RKO (cell line): ENCODE measurements at places on chromosomes 5 and 9.
A peak's percentile ranks its signal among the peaks of the same experiment; 100 is the strongest.

DNA sequence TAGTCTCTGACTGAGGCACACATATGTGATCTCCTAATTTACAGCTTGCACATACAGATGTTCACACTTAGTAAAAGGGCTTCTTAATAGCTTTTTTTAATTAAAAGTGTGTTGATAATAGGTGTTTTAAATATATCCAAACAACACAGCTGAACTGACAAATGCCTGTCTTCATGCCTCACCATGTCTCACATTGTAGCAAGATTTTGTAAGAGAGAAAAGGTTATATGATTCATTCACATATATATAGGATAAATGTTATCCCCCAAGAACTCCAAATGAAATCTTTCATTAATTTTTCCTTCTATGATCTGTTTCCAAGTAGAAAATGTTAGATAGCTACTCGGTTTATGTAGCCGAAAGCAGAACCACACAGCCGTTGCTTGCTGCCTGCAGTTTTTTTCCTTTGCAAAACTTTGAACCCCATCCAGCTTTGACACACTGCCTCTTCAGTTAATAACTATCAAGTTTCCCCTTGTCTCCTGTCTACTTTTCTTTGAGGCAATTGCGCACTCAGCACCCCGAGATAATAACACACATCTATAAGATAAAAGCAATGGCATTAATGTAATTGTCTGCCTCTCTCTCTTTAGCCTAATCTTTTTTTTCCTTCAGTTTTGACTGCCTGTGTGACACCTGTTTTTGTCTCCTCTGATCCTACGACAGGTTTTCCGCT, 299.2 kb downstream of the BNC2 start:
- no peak for DNase-seq

GRCh38 chr9:135724186-135724787, 22.3 kb downstream of the KCNT1 start:
- DNase-seq: no peak

DNA sequence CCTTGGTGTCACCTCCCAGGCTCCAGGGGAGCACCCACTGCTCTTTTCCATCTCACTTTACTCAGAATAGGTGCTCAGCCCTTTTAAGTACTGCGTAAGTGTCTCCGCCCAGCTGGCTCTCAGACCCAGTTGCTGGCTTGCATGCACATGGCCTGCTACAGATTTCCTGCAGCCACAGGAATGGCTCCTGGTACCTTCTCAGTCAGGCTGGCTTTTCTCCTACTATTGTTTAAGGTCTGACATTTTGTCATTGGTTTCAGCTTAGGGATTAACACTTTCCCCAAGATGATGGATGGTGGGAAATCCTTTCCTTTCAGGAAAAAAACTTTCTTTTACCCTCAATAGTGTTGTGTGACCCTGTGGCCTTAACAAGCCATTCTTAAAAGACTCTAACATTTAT, 1652.3 kb upstream of the WWC1 start:
- no peak for DNase-seq

- peak; percentile 45 for DNase-seq
Observed at GRCh38 chr9:127021664-127022363, 100.6 kb downstream of the ANGPTL2 start.

DNA sequence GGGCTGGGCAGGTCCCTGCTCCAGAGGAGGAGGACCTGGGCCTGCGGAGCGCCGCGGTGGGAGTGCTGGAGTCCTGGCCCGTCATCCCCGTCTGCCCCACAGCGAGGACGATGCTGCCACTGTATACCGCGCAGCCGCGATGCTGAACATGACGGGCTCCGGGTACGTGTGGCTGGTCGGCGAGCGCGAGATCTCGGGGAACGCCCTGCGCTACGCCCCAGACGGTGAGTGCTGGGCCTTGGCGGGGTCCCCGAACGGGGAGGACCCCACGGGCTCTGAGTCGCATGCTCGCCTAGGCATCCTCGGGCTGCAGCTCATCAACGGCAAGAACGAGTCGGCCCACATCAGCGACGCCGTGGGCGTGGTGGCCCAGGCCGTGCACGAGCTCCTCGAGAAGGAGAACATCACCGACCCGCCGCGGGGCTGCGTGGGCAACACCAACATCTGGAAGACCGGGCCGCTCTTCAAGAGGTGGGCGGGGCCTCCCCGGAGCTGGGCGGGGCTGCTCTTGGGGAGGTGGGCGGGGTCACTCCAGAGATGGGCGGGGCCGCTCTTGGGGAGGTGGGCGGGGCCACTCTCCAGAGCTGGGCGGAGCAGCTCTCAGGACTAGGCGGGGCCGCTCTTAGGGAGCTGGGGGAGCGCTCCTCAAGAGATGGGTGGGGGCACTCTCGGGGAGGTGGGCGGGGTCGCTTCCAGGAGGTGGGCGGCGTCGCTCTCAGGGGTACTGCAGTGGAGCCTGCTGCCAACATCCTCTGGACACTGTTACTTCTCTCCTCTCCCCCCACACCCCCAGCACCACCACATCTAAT, 13.1 kb downstream of the LRRC26 start:
- no peak for DNase-seq

DNA sequence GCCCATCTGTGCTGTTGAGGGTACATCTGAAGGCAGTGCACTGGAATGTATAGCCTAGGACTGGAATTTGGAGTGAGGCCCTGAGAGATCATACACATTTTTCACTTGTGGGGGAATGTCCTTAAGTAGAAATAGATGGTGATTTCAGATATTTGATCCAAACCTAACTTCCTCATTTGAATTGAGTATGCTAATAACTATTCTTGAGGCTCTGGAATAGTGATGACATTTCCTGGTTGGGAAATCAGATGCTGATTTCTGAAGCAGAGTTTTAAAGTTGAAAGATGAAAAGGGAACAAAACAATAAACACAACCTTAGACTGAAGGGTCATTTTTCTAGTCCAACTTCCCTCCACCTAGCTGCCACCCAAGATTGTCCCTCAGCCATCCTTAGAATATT, 163.0 kb upstream of the CCDC152 start:
- DNase-seq: no peak

- DNase-seq: no peak
Observed at GRCh38 chr5:6188344-6188743, 190.0 kb downstream of the MED10 start.

GRCh38 chr5:6483880-6484382, 35.3 kb downstream of the UBE2QL1 start:
- DNase-seq: no peak

DNA sequence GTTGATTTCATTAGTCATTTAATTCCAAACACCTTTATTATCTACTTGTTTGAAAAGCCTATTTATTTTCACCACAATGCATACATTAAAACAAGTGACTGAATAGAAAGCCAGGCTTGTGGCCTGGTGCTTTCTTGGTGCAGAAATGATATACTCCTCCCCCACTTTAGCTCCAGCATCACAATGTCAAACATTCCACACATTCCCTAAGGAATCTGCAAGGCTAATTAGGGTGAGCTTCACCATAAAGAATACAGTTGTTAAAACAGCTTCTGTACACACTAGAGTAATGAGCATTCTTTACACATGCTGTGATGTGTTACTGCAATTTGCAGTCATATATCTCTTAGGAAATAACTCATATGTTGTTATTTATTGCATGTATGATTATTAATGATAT, 705.7 kb downstream of the CETN3 start:
- no peak for DNase-seq

DNA sequence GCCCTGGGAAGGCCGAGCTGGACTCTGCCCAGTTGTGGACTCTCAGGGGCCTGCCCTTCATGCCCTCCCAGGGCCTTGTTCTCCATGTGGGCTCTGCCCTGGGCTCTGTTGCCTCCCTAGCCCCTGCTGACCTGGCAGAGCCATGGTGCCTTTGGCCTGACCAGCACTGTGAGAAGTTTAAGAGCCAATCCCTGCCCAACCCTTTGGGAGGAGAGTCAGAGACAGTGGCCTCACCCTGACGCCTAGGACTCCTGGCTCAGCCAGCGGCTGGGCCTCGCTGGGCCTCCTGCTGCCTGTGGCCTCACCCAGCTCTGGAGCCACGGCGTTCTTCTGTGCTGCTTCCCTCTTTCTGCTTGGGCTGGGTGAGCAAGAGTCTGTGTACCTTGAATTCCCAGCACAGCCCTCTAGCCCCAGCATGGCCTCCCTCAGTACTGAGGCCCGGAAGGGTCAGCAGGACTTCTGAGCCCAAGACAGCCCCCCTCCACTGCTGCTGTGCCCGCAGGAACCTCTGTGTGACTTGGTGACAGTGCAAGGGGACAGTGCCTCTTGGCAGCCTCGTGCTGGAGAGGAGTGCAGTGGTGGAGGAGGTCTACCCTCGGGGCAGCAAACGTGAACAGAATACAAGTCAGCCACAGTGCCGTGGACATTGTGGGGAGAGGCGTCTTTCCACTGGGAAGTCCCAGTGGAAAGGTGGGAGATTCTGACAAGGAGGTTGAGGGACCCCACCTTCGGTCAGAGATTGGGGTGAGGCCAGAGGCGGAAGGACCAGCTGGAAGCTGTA, 97.4 kb downstream of the CACNA1B start:
- DNase-seq: no peak

DNA sequence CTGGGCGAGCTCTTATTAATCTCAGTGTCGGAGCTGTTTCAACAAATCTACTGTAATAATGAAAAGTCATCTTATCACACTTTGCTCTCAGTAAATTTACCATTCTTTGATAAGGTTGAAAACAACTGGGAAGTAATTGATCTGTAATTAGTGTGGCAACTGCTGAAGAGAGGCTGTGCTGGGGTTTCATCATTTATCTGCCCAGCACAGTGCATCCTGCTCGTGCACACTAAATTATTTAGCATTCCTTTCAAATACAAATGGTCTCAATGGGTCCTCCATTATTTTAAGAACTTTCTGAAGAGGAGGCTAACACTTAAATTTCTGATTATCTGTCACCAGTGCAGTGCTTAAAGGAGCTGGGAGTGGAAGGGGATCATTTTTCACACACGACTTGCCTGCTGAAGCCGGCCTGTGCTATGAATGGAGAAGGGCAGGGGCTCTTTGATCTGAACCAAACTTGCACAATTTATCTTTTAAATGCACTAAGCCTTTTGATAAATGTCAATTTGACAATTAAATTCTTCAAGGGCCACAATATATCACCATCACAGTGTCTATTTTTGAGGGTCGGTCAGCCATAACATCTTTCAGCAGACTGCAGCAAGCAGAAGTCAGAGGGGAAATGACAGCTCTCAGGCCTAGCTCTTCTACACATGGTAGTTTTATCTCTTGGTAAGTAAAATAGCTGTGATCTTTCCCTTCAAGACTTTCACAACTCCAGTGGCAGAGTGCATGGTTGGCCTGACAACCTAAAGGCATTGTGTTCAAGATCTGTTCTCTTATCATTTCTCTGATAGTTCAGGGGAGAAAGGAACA, 106.4 kb upstream of the EFNA5 start:
- no peak for DNase-seq

GRCh38 chr5:72559866-72560766, 52.9 kb upstream of the ZNF366 start:
- DNase-seq: no peak

DNA sequence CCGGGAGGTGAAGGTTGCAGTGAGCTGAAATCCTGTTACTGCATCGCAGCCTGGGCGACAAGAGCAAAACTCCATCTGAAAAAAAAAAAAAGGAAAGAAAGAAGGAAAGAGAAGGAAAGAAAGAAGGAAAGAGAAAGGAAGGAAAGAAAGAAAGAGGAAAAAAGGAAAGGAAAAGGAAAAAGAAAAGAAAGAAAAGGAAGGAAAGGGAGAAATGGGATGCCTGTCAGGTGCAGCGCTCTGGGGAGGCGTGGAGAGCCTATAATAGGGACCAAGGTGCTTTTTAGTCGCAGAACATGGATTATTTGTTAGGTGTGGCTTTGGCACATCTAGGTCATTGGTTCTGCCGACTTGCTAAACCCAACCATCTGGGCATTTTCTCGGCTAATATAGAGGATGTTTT, 17.9 kb downstream of the EXOSC2 start:
- no peak for DNase-seq

- DNase-seq: no peak
Observed at GRCh38 chr5:56095579-56096102, 100.9 kb upstream of the IL6ST start.

- no peak for DNase-seq
Observed at GRCh38 chr5:110512266-110512665, 214.2 kb downstream of the TMEM232 start.

- DNase-seq: no peak
Observed at GRCh38 chr5:61551637-61552313, 219.7 kb downstream of the ZSWIM6 start.

DNA sequence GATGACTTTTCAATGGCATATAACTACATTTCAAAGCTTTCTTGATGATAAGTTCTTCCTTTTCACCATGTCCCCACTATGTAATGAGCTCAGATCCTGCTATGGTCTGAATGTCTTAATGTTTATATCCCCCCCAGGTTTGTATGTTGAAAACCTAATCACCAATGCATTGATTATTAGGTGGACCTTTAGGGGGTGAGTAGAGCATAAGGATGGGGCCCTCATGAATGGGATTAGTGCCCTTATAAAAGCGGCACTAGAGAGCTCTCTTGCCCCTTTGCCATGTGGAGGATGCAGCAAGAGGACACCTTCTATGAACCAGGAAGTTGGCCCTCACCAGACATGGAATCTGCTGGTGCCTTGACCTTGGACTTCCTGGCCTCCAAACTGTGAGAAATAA, 316.8 kb downstream of the ARHGEF28 start:
- DNase-seq: no peak

DNA sequence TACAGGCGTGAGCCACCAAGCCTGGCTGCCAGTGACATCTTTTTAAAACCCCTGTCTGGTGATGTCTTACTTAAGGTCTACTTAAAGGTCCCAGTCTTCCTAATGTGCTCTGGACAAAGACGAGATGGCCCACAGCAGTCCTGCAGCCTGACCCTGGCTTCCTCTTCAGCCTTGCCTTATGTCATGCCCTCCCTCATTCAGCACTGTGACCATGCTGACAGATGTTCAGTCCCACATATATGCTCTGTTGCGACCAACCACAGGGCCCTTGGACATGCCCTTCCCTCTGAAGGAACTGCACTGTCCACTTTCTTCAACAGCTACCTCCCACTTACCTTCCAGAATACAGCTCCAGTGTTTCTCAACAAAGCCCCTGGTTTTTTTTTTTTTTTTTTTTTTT, 172.8 kb upstream of the PANK3 start:
- no peak for DNase-seq

DNA sequence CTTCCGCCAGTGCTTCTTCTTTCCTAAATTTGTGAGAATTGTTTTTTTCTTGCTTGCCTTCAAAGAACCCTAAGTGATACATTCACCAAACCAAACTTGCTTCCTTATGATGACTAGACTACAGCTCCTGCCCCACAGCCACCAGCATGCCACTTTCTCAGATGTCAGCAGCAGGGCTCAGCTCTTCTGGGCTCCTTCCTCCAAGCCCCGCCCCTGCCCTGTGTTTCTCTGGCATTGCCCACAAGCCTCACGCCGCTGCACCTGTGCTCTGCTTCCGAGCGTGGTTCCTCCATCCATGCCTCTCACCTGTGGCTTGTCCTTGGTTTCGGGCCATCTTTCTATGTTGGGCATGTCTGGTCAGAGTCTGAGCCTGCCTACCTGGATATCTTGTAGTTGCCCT, 10.6 kb downstream of the UNC5A start:
- no peak for DNase-seq

GRCh38 chr9:79685577-79685976, 113.8 kb downstream of the TLE4 start:
- DNase-seq: no peak

DNA sequence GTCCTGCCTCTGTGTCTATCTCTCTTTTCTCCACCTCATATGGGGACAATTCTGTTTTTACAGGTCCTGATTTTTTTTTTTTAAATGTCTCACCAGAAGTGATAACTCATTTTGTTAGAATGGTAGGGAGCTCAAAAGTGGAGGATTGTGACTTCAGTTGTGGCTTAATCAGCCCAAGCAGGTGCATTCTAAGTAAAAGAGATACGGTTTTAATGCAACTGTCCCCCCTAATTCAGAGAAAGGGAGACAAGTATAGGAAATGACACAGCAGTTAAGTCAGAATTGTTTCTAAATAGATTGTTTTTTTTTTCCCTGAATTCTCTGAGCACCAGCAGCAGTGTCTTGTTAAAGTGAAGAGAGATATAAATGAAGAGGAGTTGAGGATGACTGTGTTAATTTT, 24.5 kb downstream of the MAST4 start:
- DNase-seq: no peak
